ENCODE measurements at places on chromosomes 4 and X.

GRCh38 chrX:31506360-31506759 lies 434.5 kb upstream of the FTHL17 start:
- DNase-seq, result no peak

DNA sequence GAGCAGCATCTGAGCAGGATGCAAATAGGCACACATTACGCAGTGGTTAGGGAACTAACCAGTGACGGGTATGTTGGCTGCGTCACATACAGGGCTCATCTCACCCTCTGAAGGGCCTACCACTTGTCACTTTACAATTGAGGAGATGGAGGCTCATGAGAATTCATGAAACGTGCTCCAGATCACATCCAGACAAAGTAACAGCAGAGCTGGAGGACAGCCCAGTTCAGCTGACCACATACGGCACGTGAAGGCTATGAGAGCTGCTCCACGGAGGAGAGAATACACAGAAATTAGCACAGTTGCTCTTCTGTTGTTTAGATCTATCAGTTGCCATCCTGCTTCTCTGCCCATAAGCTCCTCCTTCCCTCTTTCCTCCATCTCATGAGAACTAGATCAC lies 78.4 kb downstream of the FAM9B start:
- no peak for DNase-seq

DNA sequence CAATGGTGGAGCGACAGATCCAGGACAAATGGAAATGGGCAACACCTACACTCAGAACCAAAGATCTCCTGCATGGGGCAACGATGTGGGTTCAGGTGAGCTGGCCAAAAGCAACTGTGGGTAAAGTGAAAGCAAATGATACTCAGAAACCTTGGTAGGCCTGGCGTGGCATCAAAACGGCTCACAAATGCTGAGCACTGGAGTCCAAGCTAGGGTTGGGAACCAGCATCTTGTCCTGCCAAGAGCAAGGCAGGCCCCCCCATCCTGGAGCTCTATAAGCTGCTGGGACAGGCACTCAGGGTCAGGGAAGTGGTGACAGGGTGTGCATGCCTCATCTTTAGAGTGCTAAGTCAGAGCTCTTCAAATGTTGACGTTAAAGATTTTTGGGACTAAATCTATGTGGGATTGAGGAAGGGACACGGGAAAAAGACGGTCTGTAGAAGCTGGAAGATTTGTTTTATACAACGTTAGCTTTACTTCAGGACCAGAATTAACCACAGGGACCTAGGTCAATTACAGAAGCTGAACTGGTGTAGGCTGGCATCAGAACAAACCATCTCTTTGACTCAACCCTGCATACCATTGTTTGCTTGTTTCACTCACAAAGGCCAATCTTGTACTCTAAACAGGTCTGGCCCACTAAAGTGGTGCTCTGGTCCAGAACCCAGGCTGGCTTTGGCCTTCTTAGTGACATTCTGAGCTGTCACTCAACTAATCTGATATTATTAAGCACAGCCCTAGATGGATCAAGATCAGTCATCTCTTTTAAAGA lies 10.7 kb downstream of the ATP8A1 start:
- no peak for DNase-seq

GRCh38 chr4:129369361-129370010 lies 273.5 kb downstream of the C4orf33 start:
- DNase-seq, result no peak

DNA sequence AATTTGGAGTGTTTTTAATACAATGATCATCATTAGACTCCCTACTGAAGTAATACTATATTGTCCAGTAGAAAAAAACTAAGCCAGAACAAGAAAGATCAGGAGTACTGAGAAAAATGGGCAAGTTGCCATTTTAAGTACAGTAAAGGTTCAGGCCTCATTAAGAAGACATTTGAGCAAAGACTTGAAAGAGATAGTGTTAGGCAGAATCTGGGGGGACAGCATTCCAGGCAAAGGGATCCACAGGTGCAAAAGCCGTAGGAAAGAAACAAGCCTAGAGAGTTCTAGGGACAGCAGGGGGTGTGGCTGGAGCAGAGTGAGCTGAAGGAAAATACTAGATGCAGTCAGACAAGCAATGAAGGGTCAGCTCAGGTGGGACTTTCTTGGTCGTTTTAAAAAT lies 58.1 kb upstream of the INTU start:
- DNase-seq, result no peak

GRCh38 chr4:156754832-156755570 lies 216.6 kb downstream of the PDGFC start:
- no peak for DNase-seq

DNA sequence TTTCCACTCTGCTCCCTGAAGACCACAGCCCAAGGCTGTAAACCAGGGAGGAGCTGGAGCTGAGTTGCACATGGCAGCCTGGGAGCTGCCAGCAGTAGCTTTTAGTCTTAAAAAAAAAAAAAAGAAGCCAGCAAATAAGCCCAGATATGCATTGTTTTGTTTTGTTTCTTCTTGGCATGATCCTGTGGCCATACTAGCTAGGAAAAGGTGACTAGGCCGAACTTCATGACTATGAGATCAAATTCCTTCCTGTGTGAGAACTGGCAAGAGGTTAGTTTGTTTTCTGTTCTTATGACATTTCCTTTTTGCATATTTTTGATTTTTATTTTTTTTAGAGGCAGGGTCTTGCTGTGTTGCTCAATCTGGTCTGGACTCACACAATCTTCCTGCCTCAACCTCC lies 323.3 kb downstream of the DCTD start:
- no peak for DNase-seq

GRCh38 chrX:153631907-153632594 lies 15.0 kb upstream of the DUSP9 start:
- DNase-seq, result no peak

DNA sequence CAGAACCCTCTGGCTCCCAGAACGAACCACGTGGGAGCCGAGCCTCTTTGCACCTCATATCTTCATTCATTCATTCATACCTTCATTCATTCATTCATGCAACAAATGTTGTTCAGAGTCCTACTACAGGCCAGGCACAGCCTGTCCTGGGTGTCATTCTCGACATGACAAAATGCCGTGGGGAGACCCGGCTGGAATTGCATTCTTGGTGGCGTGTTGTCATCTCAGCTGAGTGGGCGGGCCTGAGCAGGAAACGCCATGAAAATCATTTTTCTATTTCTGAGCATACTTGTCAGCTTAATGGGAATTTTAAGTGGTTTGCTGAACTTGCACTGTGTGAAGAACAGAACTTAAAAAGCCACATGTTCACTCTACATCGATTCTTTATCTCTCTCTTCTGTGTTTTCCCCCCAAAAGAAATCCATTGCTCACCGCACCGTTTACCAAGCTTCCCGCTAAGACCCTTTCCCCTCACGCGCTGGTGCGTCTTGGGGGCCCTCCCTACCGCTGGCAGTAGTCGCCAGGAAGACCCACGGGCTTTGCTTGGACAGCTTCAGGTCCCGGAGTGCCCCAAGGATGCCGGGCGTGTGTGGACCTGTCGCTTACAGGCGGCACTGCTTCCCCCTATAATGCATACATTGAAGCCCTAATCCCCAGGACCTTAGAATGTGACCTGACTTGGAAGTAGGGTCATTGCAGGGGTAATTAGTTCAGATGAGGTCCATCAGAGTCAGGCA lies 41.6 kb upstream of the HMX1 start:
- no peak for DNase-seq

DNA sequence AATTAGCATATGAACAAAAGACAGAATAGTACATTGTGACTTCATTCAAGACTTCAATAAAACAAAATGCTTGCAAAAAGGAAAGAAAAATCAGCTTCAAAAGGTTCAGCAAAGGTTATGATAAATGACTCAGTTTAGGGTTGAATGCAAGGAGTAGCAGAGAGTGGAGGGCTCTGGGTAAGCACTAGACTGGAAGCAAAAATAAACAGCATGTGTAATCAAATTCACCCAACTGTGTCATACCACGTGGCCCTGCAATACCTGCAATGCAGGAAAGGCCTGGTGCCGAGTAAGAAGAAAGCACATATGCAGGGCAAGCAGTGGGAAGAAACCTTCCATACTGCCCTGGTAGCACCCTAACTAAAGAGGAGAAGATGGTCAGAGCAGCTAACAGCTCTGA lies 88.7 kb downstream of the ATP11C start:
- DNase-seq, result no peak

DNA sequence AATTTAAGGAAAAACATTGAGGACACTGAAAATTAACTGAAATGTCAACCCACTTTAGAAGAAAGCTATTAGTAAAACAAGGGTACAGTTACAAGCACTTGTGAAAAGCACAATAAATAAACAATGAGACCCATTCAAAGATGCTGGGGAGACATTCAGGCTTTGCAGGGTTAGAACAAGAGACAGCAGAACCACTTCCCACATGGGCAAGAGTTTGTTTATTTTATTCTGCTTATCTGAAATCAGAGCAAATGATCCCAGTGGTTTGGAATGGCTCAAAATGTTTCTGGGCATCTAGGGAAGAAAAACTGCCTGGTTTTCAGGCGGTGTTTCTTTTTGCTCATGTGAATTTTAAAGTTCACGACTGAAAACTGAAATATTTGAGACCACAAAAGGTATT lies 42.4 kb downstream of the PPP3CA start:
- DNase-seq, result no peak

DNA sequence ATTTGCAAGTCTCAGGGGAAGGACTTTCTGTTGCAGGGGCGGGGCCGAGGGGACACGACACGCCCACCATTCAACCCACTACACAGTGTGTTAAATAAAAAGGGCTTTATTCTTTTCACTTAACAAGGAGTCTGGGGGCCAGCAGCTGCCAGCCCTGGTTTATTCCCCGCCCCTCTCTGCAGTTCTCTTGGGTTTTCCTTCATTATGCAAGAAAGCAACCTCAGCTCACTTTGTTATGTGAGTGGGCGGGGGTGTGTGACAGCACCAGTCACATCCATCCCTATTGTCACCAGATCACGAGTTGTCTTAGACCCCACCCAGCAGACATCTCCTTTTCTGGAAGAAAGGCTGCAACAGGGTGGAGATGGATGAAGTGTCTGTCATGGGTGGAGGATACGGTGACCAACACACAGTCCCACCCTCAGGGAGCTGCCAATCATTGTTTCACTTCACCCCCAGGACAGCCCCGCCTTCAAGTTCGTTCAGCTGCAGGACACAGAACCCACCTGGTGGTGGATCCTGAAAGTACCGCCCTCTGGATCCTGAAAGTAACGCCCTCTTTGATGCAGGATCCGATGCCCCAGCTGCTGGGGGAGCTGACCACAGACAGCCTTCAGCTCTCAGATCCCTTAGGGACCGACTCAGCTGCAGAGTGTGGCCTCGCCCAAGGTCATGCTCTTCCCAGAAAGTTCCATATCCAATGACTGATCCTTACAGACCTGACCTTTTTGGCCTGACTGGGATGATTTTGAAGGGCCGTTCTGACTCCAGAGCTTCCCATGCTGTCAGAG lies 79.6 kb downstream of the SMIM20 start:
- no peak for DNase-seq

DNA sequence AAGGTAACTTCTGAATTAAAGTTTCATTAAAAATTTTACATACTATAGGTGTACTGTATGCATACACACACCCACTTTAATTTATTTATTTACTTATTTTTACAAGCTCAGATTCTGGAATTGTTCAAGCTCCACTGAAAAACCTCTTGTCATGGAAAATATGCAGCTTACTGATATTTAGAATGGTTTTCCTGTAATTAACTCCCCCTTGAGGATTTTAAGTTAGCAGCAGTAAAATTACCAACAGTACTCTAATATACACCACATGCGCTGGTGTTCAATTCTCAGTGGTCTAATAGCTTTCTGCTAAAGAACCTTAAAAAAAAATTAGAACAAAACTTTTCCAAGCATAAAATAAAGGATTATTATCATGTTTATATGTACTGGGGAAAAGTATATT lies 12.0 kb downstream of the MAB21L2 start:
- no peak for DNase-seq

DNA sequence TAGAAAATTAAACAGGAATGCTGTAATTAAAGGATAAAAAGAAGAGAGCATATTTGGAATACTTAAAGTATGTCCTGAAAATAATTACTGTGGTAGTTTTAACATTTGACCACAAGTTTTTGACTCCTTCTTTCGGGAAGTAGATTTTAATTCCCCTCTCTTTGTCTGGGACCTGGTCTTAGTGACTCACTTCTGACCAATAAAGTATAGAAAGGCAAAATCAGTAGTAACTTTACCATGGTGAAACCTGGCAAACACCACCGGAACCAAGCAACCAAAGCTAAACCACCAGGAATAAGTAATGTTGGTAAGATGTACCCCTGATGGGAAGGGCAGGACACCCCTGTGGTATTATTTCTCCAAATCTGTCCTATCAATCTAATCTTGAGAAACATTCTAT lies 314.8 kb downstream of the PDHA2 start:
- DNase-seq, result no peak

- DNase-seq, result peak; percentile 10
Observed at GRCh38 chrX:19889582-19890342, 2.4 kb upstream of the SH3KBP1 start.

- DNase-seq, result no peak
Observed at GRCh38 chrX:63675716-63676115, 109.3 kb downstream of the ARHGEF9 start.

DNA sequence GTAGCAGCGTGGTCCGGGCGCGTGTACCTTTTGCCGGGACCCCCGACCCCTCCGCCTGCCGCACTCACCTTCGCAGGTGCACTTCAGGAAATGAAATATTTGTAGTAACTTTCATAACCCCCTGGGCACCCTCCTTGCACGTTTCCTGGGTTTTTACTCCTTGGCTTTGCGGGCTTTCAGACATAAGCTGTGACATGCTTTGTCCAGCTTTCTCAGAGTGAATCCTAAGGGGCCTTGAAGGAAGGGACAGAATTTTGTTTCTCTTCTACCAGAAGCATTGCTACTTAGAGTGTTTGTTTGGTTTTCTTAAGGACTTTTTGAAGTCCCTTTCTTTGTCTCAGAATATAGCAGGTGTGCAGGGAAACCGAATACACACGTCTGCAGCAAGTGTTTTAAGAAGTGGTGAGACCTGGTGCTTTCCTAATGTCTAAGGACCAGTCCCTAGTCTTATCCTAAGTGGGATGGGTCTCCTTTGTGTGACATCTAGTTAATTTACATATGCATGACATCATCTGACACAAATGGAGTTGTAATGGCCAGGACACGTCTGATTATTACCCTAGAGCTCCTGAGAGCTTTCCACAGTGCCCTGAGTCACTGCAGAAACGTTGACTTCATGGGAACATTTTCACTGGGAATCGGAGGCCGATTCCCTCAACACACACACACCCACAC lies 1.3 kb downstream of the FAM149A start:
- no peak for DNase-seq

DNA sequence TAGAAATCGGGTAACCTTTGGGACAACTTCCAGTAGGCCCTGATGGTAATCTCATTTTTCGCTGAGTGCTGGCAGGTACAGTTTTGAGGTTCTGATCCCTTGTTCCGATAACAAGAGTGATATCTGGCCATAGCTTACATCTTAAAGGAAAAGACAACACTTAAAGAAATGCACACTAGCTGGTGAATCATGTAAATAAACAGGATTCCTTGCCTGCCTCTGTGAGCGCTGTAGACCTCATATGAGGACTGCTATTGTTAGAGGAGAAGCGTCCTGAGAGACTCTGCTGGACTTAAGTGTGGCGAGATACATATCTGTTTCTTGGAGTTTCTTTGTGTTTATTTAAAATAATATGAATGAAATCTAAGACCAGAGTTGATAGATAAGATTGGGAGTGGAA lies 149.3 kb upstream of the SLC4A4 start:
- no peak for DNase-seq
